NCI-H187 treated with DMSO at 0.1 percent for 48 hours (cell line): ENCODE measurements at places on chromosomes 2 and 18.

DNA sequence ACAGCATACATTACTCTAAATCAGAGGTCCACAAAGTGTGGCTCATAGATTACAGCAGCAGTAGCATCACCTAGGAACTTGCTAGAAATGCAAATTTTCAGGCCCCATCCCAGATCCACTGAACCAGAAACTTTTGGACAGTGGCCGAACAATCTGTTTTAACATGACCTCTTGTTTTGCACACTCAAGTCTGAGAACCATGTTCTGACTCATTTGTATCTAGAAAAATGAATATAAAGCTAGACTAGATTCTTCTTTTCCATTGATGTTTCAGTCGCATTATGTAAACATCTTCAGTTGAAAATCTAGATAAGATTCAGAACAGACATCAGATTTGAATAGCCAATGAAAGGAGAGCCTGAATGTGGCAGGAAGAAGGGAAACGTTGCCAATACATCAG lies 608.8 kb downstream of the LRP1B start:
- no peak for DNase-seq

- DNase-seq: no peak
Observed at GRCh38 chr18:57885931-57886330, 82.8 kb upstream of the ATP8B1 start.

- DNase-seq: no peak
Observed at GRCh38 chr2:28661589-28662001, 90.0 kb upstream of the PPP1CB start.

DNA sequence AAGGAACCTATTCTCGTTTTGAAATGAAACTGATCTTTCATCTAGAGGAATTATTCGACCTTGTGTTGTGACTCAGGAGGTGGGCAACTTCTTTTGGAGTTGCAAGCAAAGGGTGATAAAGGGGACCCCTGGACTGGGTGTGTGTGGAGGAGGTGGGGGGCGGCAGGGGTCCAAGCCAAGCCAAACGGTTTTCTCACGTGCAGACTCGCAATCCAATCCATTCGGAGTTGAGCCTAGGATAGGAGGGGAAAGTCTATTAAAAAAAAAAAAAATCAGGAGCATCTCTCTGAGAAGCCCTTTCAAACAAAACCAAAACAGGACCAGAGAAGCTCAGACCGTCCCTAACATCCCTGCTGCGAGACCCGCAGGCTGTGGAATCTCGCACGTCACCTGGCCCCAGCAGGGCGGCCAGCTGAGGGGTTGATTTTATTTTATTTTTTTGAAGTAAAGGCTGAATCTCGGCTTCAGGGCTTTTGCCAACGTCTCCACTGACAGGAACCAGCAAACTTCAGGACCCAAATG lies 3.7 kb upstream of the ZEB2 start:
- DNase-seq: no peak

DNA sequence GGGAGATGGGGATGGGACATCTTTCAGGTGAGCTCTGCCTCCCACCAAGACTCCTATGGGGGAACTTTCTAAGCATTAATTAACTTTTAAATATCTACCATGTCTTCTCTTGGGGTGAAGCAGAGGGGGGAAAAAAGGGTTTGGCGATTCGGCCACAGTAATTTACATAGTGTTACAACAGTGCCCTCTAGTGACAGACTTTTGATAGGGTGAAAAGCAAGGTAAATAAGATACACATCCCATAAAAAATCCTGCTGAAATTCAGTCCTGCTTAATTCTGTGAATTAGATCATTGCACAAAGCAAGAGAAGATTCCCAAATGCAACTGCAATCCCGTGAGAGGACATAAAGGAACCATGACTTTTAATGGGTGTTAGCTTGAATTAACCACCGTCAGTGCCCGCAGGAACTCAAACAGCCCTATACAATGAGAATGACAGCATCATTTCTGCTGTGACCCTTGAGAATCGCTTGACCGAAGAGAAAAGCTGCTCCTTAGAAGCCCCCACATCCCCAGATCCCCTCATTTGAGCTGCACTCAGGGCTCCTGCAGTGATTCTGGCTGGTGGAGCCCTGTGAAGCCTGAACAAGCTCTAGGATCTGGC lies 32.8 kb downstream of the FAM124B start:
- no peak for DNase-seq

GRCh38 chr2:121903037-121903689 lies 147.7 kb downstream of the TSN start:
- no peak for DNase-seq

DNA sequence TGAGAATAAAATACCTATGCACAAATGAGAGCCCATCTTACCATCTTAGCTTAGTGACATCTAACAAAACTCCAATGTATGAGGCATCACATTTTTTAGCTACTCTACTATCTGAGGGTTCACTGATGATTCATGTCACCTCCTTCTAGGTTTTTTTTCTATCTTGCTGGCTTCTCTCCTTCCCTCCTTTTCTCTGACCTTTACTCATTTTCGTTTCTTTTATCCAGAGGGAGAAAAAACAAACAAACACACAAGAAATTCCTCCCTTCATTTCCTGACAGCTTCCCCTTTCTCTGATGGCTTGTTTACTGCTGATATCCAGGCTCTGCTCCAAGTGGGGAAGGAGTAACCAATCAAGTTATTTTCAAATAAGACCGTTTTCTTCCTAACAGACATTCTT lies 115.1 kb downstream of the UBE2E3 start:
- no peak for DNase-seq
